ENCODE measurements at places on chromosomes 16 and 17.

DNA sequence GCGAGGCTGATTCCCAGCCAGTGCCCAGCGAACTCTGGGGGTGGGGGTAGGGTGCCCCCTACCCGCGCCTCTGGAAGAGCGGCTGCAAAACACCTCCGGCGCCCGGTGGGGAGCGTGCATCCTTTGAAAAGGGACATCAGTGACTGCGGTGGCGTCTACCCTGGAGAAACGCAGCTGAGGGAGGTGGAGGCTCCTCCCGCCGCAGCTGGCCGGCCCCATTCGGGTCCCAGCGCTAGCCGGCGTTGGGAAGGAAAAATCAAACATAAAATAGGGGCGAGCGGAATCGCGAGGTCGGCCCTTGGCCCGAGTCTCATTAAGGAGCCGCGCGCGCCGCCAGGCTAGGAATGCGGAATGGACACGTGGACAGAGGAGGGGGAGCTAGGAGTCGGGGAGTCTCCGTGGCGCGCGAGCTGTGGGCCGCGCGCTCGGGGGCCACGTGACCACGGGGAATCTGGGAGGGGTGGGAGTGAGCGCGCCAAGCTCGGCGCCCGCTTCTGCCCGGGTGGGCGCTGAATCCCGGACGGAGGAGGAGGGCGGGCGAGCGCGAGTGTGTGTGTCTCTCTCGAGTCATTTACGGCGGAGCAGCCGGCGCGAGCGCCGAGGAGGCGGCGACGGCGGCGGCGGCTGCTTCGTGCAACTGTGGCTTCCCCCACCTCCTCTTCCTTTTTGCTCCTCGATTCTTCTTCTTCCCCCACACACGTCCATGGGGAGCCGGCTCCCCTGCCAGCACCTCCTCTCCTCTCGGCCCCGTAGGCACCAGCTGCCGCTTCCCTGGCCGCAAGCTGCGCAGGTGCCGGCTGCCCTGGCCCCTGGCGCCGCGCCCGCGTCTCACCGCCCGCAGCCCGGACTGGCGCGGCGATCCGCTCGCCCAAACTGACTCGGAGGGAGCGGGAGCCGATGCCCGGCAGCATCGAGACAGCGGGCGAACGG lies at the start of gene TMEM132E:
TSS of gene TMEM132E (plus strand) at position 566 of the 930 bp plus-strand sequence. CDS start 1,495 bp downstream, outside the sequence.
- DNase-seq = no peak

GRCh38 chr17:62892870-62893338 lies 73.1 kb upstream of the TANC2 start:
- no peak for DNase-seq

DNA sequence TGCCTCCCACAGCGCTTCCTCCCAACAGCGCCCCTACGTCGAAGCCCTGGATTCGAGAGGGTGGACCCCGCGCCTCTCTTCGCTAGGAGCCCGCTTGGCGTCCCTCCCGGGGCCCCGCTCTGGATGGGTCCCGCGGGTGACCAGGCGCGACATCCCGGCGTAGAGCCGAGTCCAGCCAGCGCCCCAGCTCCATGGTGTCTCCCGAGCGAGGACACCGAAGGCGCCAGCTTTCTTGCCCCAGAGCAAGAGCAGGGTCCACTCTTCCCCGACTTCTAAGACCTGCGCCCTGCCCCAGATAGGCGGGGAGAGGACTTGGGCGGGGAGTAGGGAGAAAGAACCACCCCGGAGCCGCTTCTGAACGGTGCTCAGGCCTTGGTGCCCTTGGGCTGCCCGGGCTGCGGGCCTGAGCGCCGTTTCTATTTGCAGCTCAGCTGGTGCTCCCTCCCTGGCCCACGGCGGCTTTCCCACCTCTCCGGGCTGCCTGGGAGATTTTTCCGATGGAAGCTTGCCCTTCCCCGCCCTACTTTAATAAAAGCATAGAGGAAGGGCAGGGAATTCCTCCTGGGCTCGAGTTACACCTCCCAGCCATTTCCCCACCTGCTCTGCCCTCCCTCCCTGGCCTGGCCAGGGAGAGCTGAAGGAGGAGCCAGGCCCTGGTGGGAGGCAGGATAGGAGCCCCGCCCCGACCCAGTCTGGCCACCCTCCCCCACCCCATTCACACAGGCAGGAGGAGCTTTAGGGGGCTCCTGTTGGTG lies 1.8 kb downstream of the MMP15 start:
- DNase-seq = no peak

DNA sequence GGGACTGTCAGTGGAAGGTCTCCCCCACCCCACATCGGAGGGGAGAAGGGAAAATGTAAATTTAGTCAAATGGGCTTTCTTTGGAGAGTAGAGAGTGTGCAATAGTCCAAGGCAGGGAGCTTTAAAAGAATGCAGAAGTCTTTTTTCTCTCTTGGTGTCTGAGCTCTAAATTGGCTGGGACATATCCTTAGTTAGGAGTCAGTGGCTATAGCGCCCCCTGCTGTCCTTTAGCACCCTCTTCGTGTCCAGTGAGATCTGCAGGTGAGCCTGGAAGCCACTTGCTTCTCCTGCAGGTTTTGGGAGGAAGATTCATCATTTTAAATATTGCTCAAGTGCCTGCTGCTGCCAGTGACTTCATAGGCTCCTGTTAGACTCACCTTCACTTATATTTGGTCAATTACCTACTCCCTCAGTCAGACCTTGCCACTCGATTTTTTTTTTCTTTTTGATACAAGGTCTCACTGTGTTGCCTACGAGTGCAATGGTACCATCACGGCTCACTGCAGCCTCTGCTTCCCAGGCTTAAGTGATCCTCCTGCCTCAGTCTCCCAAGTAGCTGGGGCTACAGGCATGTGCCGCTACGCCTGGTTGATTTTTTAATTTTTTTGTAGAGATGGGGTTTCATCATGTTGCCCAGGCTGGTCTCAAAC lies 174.8 kb downstream of the PRKCB start:
- DNase-seq = peak; percentile 29

GRCh38 chr16:15790458-15790857 lies 66.4 kb downstream of the MYH11 start:
- no peak for DNase-seq

- DNase-seq = no peak
These were observed 53.5 kb downstream of the TNFRSF13B start for GRCh38 chr17:16918443-16918842.

DNA sequence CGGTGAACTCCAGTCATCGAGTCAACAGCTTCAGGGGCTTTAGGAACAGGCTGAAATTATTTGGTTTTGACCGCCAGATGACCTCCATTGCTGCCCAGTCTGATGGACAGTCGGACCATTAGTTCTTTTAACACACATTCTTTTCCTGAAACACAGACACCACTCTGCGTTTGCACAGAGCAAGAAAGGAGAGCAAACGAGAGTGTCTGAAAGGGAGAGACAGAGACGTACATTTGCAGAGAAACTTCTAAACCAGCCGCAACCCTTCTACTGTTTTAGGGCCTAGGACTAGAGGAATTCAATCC lies 156.1 kb downstream of the SNX11 start:
- no peak for DNase-seq

- DNase-seq = no peak
These were observed 32.7 kb upstream of the LITAF start for GRCh38 chr16:11619327-11619851.

DNA sequence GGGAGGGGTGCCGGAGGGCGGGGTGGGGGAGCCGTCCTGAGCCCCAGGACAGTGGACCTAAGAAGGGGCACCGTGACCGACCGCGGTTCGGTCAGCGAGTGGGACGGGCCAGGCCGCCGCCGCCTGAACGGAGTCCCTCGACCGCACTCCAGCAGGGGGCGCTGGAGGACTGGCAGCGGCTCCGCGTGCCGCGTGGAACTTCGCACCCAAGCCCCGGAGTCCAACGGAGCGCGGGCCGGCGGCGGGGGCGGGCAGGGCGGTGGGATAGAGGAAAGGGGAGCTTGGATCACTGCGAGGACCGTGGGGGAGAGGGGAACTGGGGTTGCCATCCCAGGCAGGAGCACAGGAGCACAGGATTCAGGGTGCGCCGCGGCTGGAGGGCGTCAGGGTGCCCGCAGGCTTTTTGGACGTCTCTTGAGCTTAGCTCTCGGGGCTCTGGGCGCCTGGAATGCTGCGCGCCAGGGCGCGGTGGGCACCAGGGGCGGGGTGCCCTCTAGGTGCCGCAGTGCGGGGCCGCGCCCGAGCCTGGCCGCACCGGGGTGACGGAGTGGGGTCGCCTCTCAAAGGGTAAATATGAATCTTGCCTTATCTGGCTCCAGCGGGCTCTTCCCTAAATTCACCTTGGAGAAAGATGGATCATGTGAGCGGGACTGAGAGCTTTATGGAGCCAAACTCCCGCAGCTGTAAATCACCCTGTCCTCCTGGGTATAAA lies 379 bp upstream of the OTOP2 start:
- no peak for DNase-seq

DNA sequence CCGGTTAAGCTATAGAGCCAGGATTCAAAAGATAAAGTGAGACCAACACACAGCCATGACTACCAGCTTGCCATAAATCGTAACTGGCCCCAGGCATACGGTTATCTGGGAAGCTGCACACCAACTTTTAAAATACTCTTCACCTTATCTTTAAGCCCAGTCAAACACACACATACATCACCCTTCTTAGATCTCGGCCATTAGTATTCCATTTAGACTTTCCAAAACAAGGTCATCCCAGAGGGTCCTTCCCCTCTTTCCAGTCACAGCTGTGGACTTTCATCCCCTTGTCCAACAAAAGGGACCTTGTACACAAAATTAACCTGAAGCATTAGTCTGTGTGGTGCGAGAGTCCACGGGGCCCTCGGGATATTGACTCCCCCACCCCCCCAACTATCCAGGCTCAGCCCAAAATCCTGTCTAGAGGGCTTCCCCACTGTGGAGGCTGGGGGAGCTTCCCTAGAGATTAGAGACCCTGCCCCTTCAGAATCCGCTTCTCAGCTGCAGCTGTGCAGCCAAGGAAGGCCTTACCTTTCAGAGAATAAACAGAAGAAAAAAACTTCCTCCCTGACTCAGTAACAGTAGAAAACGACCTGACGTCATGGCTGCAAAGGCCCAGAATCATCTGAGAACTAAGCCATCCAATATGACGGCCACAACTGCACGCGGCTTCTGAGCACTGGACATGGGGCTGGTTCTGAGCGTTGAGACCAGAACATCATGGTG lies 9.9 kb downstream of the ZFHX3 start:
- no peak for DNase-seq

DNA sequence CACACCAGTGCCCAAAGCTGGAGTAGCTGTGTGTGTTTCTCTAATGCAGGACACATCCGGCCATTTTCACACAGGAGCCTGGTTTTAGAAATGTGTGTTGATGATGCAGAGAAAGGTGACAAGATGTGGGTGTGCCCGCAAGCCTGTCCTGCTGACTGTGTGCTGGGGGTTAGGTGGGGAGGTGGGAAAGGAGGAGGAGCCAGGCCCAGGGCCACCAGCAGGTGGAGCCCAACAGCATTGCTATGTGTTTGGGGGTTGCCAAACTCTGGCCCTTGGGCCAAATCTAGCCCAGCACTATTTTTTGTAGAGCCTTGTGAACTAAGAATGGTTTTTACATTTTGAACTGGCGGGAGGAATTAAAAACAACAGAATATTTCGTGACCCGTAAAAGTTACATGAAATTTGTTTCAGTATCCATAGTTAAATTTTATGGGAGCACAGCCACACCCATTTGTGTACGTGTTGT lies 61.7 kb upstream of the LGALS9 start:
- no peak for DNase-seq

GRCh38 chr17:63827002-63827800 lies at the start of the genes FTSJ3 and PSMC5:
Gene FTSJ3, minus strand, starts transcription at chr17:63827663. Its CDS starts 761 bp downstream, at chr17:63826902.
Gene PSMC5, plus strand, starts transcription at chr17:63827431. Its CDS starts 60 bp downstream, at chr17:63827491.
- peak; percentile 95 for DNase-seq

DNA sequence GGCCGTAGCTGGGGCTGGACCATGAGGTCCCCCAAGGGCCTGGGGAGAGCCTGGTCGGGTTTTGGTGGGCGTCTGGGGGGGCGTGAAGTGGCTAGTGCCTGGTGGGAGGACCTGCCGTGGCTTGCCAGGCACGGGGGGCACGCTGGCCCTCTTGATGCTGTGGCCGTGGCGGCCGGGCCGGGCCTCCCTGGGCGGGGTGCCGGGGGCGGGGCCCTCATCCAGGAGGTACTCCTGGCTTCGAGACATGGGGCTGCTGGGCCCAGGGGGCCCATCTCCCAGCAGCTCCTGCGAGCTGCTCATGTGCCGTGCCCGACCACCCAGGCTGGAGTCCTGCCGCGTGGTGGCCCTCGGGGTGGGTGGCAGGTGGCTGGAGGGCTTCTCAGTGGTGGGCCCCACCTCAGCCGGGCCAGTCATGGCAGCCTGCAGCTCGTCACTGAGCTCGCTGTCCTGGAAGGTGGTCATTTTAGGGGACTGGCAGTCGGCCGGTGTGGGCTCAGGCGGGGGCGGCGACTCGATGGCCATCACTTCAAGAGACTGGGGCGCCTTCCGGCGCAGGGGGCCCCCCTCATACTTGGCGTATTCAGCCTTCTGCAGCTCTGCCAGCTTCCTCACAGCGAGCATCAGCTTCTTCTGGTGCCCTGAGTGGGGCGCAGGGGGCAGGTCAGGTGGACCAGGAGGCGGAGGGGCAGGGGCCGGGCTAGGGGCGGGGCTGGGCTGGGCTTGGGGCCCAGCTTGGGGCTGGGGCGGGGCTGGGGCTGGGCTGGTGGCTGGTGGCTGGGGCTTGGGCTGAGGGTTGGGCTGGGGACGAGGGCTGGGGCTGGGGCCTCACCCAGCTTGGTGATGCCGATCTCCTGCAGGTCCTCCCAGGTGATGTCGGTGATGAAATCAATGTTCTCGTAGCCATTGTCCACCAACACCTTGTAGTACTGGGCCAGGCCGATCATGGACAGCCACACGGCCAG lies 15.2 kb downstream of the CASKIN1 start:
- DNase-seq = no peak

- DNase-seq = peak; percentile 8
These were observed 948 bp downstream of the UTP18 start for GRCh38 chr17:51261024-51261963.

GRCh38 chr16:11307639-11308492 lies 26.7 kb upstream of the PRM1 start:
- no peak for DNase-seq

GRCh38 chr16:11547118-11547916 lies 39.4 kb downstream of the LITAF start:
- no peak for DNase-seq

- DNase-seq = no peak
These were observed 155.2 kb upstream of the PIRT start for GRCh38 chr17:10993126-10993525.

DNA sequence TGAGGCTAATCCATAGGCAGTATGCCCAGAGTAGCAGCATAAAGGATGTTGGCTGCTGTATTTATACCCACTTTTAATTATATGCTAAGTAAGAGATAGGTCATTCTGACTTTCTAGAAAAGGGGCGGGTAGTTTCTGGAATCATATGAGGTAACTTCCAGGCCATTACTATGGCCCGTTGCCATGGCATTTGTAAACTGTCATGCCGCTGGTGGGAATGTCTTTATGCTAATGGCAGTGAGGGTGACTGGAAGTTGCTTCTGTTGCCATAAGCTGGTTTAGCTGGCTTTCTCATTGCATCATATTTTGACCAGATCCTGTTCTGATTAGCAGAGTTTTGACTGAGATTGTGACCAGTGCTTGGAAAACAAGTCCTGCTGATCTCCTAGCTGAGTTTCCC lies 929.6 kb upstream of the CDH8 start:
- no peak for DNase-seq

DNA sequence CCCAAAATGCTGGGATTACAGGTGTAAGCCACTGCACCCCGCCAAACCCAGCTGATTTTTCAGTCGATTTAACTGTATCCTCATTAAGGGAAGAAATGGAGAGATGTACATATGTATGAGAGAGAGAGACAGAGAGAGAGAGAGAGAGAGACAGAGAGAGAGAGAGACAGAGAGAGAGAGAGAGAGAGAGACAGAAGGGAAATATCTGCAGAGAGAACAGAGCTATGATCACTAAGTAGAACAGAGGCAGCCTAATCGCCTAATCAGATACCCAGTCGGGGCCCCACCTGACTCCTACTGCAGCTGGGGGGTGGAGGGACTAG lies 70.0 kb downstream of the RBBP6 start:
- no peak for DNase-seq

- no peak for DNase-seq
These were observed 12.8 kb downstream of the ATP2A3 start for GRCh38 chr17:3951420-3951819.

Measured in left renal pelvis (tissue), 4 donors.